ENCODE measurements at places on chromosomes 13 and 19.

DNA sequence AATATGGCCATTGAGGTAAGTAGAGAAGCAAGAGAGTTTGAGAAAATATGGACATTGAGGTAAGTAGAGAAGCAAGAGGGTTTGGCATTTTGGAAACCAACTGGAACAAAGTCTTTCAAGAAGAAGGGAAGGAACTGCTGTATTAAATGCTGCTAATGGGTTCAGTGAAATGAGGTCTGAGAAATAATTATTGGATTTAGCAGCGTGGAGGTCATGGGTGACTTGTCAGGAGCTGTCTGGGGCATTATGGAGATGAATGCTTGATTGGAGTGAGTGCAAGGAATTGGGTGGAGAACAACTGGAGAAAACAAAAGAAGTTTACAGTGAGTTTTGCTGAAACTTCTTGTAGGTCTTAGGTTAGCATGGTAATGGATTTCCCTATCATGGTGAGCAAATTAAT is 232.3 kb downstream of the ATP8A2 start:
- DNase-seq, result no peak

- no peak for DNase-seq
These were observed 2.6 kb upstream of the JUNB start for GRCh38 chr19:12788682-12789097.

DNA sequence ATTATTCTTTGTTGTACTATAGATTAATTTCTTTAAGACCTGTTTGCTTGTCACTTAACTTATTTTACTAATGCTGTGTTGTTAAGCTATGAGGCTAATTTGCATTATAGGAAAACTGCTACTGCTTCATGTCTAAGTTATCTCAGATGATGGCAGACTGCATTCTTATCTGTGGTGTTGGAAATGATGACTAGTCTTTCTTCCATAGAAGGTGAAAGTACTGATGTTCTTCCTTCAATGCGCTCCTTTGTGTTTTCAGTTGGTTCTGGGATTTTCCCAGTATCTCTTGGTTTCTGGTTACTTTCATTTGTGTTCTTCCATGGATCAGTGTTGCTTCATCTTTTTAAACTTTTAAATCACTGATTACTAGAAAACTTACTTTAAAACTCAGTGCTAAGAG is 46.9 kb downstream of the TPP2 start:
- no peak for DNase-seq

DNA sequence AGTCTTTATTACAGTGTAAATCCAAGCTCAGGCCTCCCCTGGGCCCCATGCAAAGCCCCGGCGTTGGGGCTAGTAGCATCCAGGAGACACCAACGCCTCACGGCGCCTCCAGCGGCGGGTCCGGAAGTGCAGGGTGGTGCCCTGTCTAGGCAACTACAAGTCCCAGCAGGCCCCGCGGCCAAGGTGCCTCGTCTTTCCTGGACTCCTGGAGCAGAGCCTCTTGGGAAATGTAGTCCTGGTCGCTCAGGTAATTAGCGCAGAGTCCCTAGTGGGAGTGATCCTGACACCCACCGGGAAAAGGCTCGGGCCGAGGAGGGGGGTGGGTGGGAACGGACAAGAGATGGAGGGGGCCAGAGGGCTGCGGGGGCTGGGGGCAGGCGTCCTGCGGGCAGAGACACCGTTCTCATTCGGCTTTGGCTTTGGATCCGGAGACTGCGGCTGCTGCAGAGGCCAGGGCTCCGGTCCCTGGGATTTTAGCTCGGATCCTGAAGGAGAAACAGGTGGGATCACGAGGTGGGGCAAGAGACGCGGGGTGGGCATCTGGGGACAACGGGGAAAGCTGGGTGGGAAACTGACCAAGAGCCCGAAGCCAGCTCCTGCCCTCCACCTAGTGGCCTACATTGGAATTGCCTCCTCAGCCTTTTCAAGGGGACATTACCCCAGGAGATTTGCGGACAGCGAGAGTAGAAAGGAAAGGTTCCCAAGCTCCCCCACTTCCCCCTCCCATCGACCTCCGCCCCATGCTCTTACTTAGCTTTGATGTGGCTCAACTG is 11.4 kb downstream of the RTN2 start:
- DNase-seq, result peak; percentile 83

DNA sequence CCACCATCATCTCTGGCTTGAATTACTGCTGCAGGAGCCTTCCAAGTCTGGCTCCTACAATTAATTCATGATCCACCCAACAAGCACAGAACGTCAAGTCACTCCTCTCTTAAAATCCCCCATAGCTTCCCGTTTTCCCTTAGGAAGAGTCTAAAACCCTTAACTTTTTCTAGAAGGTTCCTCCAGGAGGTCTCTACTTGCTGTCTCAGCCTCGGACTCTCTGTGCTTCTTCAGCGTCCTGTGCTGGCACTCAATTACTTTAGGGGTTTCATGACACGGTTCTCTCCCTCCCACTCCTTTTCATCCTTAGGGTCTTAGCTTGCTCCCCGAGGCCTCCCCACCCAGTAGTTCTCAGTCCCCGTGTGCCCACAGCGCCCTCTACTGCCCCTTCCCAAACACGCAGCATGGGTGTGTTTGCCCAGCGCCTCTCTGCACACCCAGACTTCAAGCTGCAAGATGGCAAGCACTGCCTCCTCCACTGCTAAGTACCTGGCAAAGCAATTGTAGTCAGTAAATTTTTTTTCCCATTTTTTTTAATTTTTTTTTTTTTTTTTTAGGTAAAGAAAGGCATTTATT is 25.8 kb upstream of the MAP3K10 start:
- DNase-seq, result peak; percentile 4

DNA sequence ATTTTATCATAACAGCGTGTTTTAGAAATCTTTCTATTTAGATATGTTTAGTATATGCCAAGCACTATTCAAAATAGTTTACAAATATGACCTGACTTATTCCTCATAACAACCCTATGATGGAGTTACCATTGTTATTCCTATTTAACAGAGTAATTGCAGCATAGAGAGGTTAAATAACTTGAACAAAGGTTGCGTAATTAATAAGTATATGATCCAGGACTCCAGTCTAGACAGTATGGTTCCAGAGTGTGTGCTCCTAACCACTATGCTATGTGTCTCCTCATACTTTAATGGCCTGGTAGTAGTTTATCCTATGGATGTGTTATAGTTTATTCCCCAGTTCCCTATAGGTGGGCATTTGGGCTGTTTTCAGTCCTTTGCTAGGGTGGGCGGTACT is 145.3 kb downstream of the PAN3 start:
- DNase-seq, result no peak

GRCh38 chr13:59437544-59438301 is 726.0 kb downstream of the DIAPH3 start:
- no peak for DNase-seq

GRCh38 chr19:44671400-44671799 is at the start of gene CEACAM19:
Gene CEACAM19, plus strand, starts transcription at chr19:44671482. Its CDS starts 450 bp downstream, at chr19:44671932.
- DNase-seq, result no peak

GRCh38 chr19:5292453-5292821 is 48.2 kb downstream of the PTPRS start:
- no peak for DNase-seq

DNA sequence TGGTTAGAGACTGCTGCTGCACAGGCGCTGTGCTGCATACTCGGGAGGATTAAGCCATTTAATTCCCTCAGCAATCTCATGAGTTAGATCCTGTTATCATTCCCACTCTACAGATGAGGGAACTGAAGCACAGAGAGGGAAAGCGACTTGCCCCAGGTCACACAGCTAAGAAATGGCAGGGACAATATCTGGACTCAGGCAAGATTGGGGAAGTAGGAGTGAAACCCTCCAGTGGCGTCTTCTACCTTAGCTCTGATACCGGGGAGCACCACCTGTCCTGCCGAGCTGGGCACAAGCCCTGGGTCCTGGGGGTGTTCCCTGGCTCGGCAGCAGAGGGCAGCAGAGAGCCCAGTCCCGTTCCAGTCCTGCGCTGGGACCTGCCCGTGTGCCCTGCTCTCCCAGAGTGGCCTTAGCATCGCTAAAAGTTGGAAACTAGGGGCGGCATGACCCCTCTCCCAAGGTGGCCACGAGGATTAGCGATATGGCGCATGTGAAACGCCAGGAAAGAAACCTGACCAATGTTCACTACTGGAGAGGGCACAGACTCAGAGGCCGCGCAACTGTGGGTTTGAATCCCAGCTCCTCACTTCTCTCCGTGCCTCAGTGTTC is 20.5 kb downstream of the CYTH2 start:
- DNase-seq, result no peak

DNA sequence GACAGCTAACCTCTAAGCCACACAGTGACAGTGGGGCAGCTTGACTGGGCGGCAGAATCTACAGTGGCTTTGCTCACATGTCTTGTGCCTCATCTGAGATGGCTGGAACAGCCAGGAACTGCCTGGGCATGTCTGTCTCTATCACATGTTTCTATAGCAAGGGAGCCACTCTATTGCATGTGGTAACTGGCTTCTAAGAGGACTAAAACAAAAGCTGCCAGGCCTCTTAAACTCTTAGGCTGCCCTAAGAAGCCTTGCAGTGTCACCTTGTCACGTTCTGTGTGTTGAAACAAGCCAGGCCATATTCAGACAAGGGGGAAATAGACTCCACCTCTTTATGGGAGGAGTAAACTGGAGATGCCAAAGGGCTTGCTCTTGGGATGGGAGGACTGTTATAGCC is 122.9 kb upstream of the MAB21L1 start:
- DNase-seq, result no peak

DNA sequence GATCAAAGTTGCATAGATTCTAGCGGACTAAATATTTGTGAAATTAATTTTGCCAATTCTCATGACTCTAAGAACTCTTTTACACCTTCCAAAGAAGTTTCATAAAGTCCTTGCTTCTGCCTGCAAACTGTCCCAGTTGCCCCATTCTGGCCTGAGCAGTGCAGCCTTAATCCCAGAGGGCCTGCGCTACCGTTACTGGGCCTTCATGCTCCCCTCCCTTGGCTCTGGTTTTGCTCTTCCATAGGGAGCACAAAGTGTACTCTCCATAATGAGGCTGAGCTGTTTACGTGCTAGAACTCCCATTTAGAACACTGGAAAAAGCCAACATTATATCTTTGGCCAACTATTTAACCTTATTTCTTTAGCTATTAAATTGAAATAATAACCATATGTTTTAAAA is 2.1 kb downstream of the MTIF3 start:
- no peak for DNase-seq

- DNase-seq, result no peak
These were observed 21.0 kb downstream of the COMP start for GRCh38 chr19:18769989-18770528.

- no peak for DNase-seq
These were observed 741 bp downstream of the PLEKHF1 start for GRCh38 chr19:29665826-29666577.

GRCh38 chr13:105918842-105919741 is 616.4 kb downstream of the EFNB2 start:
- DNase-seq, result no peak

GRCh38 chr13:28231642-28232041 is 93.3 kb downstream of the PAN3 start:
- no peak for DNase-seq

DNA sequence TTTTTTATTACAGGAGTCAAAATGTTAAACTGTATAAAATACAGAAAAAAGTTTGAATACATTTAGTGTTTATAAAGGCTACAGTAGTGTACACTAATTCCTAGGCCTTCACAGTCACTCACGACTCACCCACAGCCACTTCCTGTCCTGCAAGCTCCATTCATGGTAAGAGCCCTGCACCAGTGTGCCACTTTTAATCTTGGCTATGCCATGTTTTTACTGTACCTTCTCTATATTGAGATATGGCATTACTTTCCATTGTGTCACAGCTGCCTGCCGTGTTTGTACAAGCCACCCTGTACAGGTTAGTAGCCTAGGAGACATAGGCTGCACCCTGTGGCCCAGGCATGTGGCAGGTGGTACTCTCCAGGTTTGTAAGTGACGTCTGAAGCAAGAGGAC is 32.1 kb downstream of the C1QTNF9 start:
- DNase-seq, result no peak

DNA sequence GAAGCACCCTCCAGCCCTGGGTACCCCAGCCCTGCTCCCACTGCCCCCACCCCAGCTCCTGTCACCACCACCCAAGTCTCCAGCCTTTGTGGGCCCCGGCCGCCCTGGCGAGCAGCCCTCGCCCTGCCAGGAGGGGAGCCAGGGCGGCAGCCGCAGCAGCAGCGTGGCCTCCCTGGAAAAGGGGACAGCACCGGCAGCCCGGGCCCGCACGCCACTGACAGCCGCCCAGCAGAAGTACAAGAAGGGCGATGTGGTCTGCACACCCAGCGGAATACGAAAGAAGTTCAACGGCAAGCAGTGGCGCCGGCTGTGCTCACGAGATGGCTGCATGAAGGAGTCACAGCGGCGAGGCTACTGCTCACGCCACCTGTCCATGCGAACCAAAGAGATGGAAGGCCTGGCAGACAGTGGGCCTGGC is 3.9 kb downstream of the CIC start:
- no peak for DNase-seq

DNA sequence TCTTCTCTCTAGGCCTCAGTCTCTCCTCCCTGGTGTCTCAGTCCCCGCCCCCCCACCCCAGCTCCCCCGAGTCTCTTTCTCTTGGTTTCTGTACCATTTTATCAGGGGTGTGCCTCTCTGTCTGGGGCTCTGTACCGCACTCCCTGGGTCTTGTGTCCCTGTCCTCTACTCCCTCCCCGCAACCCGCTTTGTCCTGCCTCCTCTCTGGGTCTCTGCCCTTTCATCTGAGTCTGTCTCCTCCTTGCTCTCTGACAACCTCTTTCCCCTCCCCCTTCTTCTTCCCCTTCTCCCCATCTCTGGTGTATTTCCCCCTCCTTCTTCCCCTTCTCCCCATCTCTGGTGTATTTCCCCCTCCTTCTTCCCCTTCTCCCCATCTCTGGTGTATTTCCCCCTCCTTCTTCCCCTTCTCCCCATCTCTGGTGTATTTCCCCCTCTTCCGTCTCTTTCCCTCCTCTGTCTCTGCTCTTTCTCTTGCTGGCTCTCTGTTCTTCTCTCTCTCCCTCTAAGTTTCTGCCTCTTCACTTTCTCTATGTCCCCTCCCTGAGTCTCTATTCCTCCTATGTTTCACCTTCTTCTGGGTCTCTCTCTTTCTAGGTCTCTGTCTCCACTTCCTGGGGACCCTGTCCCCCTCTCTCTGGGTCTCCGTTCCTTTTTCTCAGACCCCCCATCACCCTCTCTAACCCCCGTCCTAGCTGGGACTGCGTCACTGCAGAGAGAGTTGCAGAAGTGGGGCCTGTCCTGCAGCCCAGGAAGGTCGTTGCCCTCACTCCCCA is 2.2 kb upstream of the KCNC3 start:
- no peak for DNase-seq

All from right renal pelvis (tissue), 4 donors.